LNCaP clone FGC (cell line): ENCODE measurements at places on chromosomes 3 and 15.
A peak's percentile ranks its signal among the peaks of the same experiment; 100 is the strongest.

DNA sequence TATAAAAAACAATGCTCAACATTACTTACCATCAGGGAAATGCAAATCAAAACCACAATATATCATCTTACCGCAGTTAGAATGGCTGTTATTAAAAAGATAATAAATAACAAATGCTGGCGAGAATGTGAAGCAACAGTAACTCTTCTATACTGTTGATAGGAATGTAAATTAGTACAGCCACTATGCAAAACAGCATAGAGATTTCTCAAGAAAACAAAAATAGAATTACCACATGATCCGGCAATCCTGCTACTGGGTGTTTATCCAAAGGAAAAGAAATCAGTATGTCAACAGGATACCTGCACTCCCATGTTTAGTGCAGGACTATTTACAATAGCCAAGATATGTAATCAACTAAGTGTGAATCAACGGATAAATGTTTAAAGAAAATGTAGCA lies 48.1 kb downstream of the ADAM10 start:
- no peak for DNase-seq

- DNase-seq = no peak
Measured at GRCh38 chr3:159816512-159816911, 172.1 kb upstream of the IL12A start.

DNA sequence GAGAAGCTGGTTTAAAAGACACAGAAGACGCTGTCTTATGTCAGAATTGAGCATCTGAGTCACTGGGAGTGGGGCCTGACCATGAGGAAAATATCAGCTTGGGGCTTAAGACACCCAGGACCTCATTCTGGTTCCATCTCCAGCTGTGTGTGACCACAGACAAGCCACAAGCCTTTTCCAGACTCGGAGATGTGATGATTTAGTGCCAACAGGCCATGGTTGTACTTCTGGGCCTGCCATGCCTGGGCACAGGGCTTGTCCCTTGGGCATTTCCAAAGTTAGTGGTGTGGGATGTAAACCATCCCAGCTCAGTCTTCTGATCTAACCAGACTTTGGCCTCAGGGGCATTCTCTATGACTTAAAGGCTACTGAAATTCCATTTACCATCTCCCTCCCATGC lies 269.8 kb downstream of the RYR3 start:
- no peak for DNase-seq

GRCh38 chr3:139957844-139958243 lies 22.9 kb downstream of the CLSTN2 start:
- DNase-seq = no peak

DNA sequence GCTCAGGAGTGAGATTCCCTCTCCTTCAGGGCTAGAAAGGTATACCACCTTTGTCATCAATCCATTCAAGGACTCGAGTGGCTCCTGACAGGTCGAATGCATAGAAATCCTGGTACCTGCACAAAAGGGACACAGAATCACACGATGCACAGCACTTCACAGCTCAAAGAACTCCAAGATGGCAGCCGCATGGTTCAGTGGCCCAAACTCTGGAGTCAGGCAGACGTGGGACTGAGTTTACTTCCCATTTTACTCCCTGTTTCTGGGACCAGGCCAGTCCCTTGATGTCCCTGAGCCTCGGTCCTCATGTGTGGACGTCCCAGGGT lies 536 bp downstream of the WDR73 start:
- no peak for DNase-seq

DNA sequence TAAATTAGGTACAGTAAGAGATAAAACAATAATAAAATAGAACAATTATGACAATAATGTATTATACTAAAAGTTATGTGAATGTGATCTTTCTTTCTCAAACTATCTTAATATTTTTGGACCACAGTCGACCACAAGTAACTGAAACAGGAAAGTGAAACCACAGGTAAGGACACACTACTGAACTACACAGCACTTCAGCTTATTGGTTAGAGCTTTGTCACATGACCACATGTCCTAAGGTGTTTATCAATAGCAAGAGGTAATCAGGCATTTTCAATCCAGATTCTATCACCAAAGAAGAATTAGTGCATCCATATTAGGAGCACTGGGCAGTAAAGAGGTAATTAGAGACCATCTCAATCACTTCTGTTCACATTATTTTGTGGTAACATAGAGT lies 392.8 kb downstream of the RSL24D1 start:
- DNase-seq = no peak

DNA sequence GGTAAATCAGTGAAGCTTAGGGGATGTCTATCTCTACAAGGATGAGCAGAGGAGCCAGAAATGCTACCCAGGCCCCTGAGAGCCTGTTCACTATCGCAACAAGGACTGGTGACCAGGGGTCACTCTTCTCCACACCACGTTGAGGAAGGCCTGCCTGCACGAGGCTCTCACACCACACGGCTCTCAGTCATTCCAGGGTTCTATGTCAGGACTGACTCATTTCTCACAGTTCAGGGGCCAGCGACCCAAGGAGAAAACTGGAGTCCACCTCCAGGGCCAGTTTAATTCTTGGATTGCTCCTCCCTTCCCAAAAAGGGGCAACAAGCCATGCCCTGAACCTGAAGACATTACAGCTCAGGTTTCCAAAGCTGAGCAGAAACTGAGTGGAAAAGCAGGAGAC lies 33.9 kb downstream of the ANP32A start:
- DNase-seq = no peak

- DNase-seq = no peak
Measured at GRCh38 chr15:25832158-25832557, 31.0 kb downstream of the ATP10A start.

DNA sequence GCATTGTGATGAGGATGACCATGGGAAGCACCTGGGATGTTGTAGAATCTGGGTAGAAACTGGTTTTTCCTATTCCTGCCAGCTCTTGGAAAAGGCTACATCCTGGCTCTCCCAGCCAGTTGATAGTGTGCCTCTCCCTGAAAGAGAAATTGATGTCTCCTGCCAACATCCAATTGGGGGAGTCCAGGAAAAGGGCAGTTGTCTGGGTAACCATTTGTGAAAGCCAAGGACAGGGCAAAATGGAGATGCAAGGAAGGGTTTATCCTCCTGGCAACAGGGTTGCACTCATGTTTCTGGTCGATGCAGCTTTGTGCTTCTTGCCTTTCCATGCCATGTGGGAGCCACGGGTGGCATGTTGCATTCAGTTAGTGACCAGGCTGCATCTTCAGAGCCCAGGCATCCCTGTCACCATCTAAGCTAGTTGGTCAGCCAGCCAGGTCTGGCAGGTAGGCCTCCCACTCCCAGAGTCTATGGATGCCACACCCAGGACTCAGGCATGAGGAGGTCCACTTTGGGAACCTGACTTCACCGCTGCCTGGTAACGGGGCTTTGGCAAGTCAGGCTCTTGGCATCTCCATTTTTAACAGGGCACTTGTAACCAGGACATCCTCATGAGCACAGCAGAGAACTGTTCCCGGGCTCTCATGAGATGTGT lies 153.5 kb downstream of the DNAJB8 start:
- DNase-seq = no peak

- DNase-seq = peak; percentile 31
Measured at GRCh38 chr3:184568924-184569829, 7.6 kb downstream of the EPHB3 start.

DNA sequence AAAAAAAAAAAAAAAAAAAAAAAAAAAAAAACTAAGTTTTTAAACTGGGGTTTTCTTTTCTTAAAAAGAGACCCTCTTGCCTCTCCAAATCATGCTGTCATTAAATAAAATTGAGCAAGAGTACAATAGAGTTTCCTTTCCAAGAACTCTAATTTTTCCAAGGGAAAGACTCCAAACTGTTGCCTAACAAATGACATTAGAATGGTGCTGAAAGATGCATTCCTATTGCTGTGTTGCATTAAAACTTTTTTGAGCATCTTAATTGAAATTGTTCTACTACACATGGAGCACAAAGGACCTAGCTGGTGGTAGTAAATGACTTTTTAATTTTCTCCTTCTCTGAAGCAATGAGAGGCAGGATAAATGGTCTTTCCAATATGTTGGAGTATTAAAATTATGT lies 469.1 kb upstream of the ARHGEF26 start:
- no peak for DNase-seq

GRCh38 chr3:190617185-190617584 lies 103.3 kb downstream of the IL1RAP start:
- DNase-seq = no peak

DNA sequence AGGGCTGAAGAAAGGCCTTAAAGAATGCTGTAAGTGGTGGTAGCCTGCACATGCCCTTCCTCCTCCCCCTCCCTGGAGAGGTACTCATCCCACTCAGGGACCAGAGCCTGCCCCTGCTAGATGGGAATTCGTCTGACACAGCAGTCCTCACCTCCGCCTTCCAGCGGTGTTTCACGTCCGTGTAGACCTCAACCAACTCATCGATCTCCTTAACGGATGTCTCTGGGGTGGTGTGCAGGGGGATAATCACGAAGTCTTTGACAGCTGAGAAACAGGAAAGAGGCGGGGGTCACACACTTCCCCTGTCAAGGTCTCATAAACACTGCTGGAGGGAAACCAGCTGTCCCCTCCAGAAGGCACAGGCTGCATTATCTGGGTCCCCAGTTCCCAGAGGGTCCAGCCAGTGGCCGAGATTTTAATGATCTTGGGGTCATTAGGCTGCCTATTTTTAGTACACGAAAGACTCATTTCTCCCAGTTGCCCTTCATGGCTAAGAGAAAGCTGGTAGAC lies 9.9 kb downstream of the DNASE1L3 start:
- DNase-seq = no peak
